ENCODE measurements at places on chromosomes 13 and 19. TPM values are rescaled to one million over a fixed set of nuclear protein-coding genes. Genes with fewer than 3 reads are reported as not detected.

SMAD9 gene
- 0.45 TPM for polyA plus RNA-seq

RFX1 gene
- 10.4 TPM for polyA plus RNA-seq

DIRAS1 gene
- polyA plus RNA-seq = 20.2 TPM

MLLT1 gene
- 27.7 TPM for polyA plus RNA-seq

APOC4 gene
- not detected for polyA plus RNA-seq

PLVAP gene
- polyA plus RNA-seq = 0.35 TPM

Measured in H1 (cell line).